ENCODE measurements at places on chromosomes 1 and 21.
A peak's percentile ranks its signal among the peaks of the same experiment; 100 is the strongest.

GRCh38 chr1:38183096-38183495 is 136.5 kb upstream of the POU3F1 start:
- DNase-seq = no peak

GRCh38 chr1:205037539-205037938 is 5.5 kb upstream of the CNTN2 start:
- no peak for DNase-seq

DNA sequence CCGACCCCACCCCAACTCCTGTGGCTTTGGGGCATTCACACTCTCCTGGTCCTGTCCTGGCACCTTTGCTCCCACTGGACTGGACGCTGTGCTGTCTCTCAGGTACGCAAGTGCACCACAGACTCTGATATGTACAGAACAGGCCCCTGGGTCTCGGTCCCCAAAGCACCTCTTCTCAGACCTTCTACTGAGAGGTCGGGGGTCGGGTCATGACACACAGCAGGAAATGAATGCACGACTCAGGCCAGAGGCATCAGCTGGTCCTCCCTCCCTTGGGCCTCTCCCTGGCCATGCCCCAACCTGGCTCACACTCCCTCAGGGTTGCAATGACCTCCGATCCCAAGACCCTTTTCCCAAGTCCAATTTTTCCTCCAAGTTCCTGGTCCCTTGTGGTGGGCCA is 1.8 kb upstream of the KRTAP10-12 start:
- no peak for DNase-seq

DNA sequence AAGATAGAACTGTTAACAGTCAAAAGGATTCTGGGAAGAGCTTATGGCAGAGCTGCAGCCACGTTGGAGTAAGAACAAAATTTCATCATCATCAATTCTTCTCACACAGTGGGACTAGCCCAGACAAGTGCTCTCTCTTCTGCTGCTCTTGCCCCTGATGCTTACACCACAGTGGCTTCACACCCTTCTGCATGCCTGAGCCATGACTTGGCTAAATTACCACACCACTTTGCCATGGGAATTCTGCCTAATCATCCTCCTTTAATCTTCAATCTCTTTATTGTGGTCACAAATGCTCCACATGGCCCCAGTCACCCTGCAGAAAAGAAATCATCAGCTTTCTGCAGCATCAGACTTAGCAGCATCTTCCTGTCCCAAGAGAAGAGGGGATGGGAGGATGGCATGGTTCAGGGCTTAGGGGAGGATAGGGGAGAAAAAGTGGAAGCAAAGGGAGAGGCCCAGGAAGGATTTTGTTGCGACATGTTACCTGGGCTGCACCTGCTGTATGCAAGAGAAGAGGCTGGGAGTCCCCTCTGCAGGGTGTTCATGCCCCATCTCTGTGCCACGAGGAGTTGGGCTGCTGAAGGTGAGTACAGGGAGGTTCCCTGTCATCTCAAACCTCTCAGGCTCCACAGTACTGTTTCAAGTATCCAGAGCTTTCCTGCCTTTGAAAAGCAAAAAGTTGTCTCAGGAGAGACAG is 9.0 kb upstream of the RPTN start:
- no peak for DNase-seq

GRCh38 chr1:11749203-11749689 is 12.7 kb upstream of the C1orf167 start:
- DNase-seq = peak; percentile 28

DNA sequence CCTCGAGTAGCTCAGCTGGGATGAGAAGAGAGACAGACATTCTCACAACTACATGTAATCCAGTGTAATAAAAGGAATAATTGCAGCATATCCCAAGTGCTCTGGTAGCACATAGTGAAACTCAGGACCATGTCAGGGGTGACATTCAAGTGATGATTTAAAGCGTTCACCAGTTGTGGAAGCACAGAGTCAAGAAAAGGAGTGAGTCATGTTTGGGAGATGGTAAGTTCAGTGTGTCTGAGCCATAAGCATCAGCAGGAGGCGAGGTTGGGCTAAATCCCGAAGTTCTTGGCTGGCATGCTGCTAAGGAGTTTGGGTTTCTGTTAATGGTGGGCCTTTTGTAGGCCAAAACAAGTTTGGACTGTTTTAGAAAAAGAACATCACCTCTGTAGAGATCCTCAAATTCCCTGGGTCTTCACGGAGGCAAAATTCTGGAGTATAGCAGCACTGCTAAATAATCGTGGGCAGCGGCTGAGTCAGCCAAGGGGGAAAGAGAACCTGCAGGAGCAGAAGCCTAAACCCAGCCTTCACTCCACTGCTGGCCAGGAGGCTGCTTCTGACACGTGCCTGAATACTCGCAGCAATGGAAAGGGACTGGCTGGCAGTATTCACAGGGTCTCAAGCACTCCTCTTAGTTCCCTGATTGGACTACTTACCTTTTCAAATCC is 7.2 kb upstream of the NHLH1 start:
- no peak for DNase-seq

DNA sequence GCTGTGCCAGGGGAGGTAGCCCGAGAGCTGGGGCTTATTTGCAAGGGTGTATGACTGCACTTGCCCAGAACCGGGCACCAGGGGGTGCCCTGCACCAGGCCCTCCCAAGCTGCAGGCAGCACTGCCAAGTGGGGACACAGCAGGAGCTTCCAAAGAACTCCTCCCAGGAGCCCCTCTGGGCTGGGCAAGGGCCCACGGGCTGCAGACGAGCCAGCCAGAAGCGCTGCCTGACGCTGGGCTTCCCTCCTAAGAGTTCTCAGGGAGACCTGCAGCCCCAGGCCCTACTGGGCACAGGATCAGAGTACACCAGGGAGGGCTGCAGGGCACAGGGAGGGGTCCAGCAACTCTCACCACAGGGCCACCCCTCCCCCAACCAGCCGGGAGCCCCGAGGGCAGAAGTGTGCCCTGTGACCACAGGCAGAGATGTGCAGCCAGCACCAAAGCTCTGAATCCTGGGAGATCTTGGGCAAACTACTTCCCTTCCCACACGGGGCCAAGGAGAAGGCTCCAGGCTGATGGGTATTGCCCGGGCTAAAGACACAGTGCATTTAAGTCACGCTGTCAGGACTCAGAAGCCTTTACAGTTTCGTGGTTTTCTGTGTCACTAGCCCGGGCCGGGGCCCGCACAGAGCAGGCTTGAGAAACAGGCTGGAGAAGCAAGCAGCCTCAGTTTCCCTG is 63.4 kb downstream of the KCNAB2 start:
- peak; percentile 41 for DNase-seq

- DNase-seq = no peak
These were observed 309.9 kb downstream of the ADGRL2 start for GRCh38 chr1:82110366-82111254.

DNA sequence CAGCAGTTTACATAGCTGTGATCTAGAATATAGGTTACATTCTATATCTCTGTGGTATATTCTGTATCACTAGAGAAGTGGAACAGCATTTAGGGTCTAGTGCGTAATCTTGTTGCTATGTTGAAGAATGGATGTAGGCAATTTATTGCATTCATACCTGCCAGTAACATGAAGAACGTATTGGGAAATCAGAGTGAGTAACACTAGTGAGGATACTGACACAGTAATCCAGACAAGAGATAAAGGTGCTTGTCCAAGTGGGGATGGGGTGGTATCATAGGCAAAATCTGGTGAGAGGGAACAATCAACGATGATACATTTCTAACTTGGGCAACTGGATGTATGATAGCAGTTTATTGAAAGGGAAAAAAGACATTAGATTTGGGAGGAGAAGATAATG is 9.8 kb downstream of the PPP2R5A start:
- DNase-seq = no peak

GRCh38 chr1:51009381-51009780 is 39.3 kb downstream of the CDKN2C start:
- no peak for DNase-seq

Measured in T-helper 1 cell (primary cell).